Activated gamma-delta T cell (primary cell): ENCODE measurements at places on chromosomes 11 and 22.

GRCh38 chr11:116649268-116649667 lies 123.5 kb downstream of the BUD13 start:
- DNase-seq, result no peak

DNA sequence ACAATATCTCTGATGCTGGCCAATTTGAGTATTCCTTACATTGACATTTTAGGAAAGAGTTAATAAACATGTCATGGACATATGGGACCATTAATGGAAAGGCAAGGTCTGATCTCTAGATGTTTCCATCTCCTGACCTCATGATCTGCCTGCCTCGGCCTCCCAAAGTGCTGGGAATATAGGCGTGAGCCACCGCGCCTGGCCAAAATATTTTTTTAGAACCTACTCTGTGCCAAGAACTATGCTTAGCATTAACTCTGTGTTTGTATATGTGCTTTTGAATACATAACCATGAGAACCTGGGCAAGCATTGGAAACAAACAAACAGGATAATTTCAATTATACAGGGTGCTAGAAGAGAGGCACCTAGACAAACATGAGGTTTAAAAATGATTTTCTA lies 123.2 kb downstream of the ATG16L2 start:
- no peak for DNase-seq

DNA sequence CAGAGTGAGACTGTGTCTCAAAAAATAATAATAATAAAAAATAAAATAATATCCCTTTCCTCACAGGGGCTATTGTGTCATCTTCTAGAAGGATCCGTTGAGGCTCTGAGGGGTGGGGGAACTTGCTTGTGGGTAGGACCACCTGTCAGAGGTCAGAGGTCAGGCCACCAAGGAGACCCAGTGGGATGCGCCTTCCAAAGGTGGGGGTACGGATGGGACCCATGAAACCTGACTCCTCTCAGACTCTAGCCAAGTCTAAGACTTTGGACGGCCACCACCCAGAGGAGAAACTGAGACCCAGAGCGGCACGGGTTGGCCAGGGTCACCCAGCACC lies 367 bp upstream of the MMP11 start:
- no peak for DNase-seq

DNA sequence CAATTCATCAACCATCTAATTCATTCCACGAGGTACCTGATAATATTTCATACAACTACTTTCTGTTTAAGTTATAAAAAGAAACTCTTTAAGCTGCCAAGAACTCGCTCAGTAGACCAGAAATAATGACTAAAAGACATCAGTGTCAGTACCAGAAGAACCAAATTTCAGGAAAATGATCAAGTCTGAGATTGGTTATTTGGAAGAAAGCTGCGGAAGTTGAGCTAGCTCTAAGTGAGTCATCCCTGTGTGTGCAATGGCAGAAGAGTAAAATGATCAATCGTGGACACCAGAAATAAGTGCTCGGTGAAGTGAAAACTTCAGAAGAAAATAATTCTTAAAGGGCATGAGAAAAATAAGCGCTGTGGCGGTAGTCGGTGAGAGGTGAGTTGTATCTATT lies 933.2 kb upstream of the CHORDC1 start:
- DNase-seq, result no peak

GRCh38 chr11:34997952-34998528 lies 81.6 kb downstream of the PDHX start:
- DNase-seq, result no peak

- no peak for DNase-seq
These were observed 10.0 kb downstream of the SIK2 start for GRCh38 chr11:111612224-111612623.

GRCh38 chr11:16925561-16926065 lies 88.6 kb downstream of the PLEKHA7 start:
- DNase-seq, result no peak
